ENCODE measurements at places on chromosomes 7 and 10. TPM values are rescaled to one million over a fixed set of nuclear protein-coding genes. Genes with fewer than 3 reads are reported as not detected.

STK31 gene
- total RNA-seq, result 1.5 TPM

HYAL4 gene
- total RNA-seq, result not detected

SEMA4G gene
- total RNA-seq, result 4.3 TPM

GATAD1 gene
- 72.3 TPM for total RNA-seq

CD36 gene
- 94.8 TPM for total RNA-seq

DNA sequence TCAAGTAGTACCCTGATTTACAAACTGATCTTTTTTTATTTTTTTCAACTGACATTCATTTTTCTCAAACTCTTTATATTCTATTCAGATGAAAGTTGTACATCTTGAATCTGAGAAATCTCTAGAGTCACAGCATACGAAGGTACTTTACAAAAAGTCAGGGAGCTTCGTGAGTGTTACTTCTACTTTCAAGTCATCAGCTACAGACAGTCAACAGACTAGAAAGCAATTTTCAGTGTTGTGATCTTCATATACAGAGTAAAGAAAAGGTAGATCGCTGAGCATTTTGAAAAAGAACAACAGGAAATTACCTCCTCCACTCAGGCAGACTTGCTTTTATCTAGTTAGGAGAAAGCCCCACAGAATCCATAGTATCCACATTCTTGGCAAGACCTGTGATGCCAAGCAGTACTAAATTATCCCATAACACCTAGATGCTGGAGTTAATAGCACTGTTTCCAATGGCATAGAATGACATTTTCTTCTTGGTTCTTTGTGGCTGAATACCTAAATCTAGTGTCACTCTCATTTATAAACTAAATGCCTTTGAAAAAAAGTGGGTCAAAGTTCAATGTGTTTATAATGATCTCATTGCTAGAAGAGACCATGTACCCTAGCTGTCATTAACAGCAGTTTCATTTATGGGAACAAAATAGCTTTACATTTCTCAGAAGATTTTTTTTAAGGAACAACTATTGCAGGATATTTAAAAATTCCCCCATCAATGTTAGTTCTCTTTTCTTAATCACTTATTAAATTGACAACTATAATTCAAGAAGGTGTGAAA, 12.0 kb upstream of the ZNF800 start:
- H3K4me1 ChIP-seq, result no peaks in the 10 kb centered on the region
- no peak overlapping the region for H3K4me3 ChIP-seq
- no peaks in the 10 kb centered on the region for H3K27me3 ChIP-seq
- H3K36me3 ChIP-seq, result no peaks in the 10 kb centered on the region

GRCh38 chr7:9028012-9028411, 594.6 kb downstream of the NXPH1 start:
- H3K27ac ChIP-seq, result no peak overlapping the region
- H3K27me3 ChIP-seq, result no peaks in the 10 kb centered on the region
- no peak for DNase-seq
- no peaks in the 10 kb centered on the region for H3K36me3 ChIP-seq
- H3K4me3 ChIP-seq, result no peak overlapping the region

GRCh38 chr7:4878336-4879335, 4.9 kb downstream of the RADIL start:
- no peak overlapping the region for H3K27ac ChIP-seq
- H3K4me3 ChIP-seq, result no peak overlapping the region
- DNase-seq, result no peak
- no peaks in the 10 kb centered on the region for H3K36me3 ChIP-seq

DNA sequence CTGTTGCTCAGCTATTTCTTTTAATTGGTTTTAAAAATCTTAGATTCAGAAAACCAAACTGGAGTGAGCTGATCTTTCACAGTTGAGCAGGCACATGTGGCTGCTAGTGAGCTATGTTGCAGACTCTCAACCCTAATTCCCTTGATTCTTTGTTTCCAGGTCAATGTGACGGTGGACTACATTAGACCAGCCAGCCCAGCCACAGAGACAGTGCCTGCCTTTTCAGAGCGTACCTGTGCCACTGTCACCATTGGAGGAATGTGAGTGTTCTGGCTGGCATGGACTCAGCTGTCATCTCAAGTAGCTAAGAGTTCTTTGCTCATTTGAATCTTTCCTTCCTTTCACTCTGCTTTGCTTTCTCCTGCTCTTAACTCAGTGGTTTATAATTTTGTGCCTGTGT, 187.1 kb downstream of the LRRC4 start:
- H3K27me3 ChIP-seq, result no peaks in the 10 kb centered on the region
- no peak for DNase-seq
- peaks cover 19% of the 10 kb centered on the region for H3K4me1 ChIP-seq
- no peak overlapping the region for H3K27ac ChIP-seq
- H3K4me3 ChIP-seq, result no peak overlapping the region
- no peaks in the 10 kb centered on the region for H3K36me3 ChIP-seq

DNA sequence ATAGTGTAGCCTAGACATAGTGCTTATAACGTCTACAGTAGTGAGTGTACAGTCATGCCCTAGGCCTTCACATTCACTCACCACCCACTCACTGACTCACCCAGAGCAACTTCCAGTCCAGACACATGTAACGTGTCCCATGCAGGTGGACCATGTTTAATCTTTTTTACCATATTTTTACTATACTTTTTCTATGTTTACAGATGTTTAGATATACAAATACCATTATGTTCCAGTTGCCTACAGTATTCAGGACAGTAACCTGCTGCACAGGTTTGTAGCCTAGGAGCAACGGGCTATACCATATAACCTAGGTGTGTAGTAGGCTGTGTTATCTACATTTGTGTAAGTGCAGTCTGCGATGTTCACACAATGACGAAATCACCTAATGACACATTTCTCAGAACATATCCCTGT, 11.0 kb downstream of the MPP7 start:
- H3K36me3 ChIP-seq, result no peaks in the 10 kb centered on the region
- no peaks in the 10 kb centered on the region for H3K27me3 ChIP-seq
- peak overlapping the region; percentile 85 for H3K27ac ChIP-seq
- H3K4me1 ChIP-seq, result peaks cover 72% of the 10 kb centered on the region
- H3K4me3 ChIP-seq, result no peak overlapping the region

GRCh38 chr10:847868-848267, 83.6 kb downstream of the LARP4B start:
- H3K27me3 ChIP-seq, result no peaks in the 10 kb centered on the region
- H3K4me1 ChIP-seq, result peaks cover 2% of the 10 kb centered on the region
- H3K36me3 ChIP-seq, result peaks cover 8% of the 10 kb centered on the region
- DNase-seq, result no peak
- no peak overlapping the region for H3K27ac ChIP-seq

DNA sequence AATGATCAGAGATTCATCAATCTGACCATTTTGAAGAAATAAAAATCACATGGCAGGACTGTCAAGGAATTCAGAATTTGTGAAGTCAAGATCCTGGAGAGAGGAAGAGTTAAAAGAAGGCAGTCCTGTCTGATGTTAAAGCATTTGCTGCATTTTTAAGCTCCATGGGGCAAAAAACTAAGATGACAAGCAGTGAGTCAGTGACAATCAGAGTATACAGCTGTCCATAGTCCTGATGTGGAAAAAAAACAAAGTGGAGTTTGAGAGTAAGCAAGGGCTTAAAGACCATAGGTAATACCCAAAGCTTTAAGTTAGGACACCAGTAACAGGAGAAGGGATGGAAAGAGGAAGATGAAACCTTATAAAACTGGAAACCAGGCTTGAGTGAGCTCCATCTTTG, 412.7 kb upstream of the ANKRD30A start:
- no peak for DNase-seq
- H3K4me3 ChIP-seq, result no peak overlapping the region
- H3K27ac ChIP-seq, result no peak overlapping the region

DNA sequence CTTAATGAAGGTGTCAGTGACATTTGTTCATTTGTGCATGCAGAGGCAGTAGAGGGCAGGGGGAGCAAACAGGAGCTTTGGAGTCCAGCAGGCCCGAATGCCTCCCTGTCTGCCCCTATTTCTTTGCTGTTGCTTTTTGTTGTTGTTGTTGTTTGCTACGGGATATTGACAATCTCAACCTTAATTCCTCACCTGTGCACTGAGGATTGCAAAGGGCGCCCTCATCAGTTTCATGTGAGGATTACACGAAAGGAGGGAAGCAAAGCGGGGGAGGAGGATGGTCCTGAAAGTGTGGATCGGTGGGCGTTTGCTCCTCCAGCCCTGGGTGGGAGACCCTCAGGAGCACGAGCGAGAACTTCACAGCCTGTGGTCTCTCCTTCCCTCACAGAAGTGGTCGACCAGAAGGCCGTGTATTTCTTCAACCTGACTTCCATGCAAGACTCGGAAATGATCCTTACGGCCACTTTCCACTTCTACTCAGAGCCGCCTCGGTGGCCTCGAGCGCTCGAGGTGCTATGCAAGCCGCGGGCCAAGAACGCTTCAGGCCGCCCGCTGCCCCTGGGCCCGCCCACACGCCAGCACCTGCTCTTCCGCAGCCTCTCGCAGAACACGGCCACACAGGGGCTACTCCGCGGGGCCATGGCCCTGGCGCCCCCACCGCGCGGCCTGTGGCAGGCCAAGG, 9.6 kb downstream of the GDF10 start:
- no peak overlapping the region for H3K27ac ChIP-seq
- H3K27me3 ChIP-seq, result no peaks in the 10 kb centered on the region
- H3K4me1 ChIP-seq, result peaks cover 13% of the 10 kb centered on the region

DNA sequence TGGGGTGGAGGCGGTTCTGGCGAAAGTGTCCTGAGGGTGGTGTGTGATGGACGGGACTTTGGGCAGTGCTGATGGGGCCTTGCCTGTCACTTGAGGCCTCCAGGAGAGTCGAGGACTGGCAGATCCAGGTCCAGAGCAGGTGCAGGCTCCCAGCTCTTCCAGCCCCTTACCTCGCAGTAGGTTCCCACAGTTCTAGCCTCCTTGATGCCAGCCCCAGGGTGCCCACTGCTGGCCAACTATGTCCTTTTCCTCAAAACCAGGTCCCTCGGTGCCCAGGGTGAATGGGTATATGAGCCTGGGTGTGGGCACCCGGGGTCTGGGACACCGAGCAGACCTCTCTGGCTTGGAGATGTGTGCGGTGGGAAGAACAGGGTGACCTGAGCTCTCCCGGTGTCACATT, 8.3 kb downstream of the FAM20C start:
- DNase-seq, result no peak
- H3K27me3 ChIP-seq, result no peaks in the 10 kb centered on the region
- H3K4me1 ChIP-seq, result peaks cover 29% of the 10 kb centered on the region
- no peak overlapping the region for H3K4me3 ChIP-seq
- no peak overlapping the region for H3K27ac ChIP-seq
- peaks cover 67% of the 10 kb centered on the region for H3K36me3 ChIP-seq

DNA sequence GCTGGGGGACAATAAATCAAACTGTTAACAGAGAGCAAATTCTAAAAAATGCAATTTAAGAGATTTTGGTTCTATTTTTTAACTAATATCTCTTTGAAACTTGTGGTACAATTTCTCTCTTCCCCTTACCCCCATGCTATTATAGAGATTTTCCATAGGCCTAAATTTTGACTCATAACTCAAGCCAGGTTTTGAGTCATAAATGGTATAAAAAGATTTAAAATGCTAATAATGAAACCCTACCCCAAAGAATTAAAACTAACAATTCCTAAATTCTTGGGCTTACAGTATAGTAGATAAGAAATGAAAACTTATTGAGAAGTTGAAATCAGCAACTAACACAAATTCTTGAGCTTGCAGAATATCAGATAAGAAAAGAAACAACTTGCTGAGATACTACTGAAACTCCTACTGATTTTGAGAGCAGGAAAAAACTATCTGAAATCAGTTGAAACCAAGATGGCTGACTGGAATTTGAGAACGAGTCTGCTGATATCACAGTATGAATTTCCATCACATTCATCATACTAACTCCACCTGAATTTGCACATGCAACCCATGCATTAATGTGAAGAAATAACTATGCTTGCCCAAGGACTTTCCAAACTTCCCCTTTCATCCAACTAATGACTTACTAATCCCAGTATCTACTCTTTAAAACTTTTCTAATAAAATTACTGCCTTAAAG, 36.3 kb downstream of the POT1 start:
- H3K36me3 ChIP-seq, result no peaks in the 10 kb centered on the region
- H3K27me3 ChIP-seq, result no peaks in the 10 kb centered on the region

Measured in thoracic aorta (tissue), 2 donors.